NCI-H1105 (cell line): ENCODE measurements at places on chromosomes 4 and X.

- no peak for DNase-seq
These were observed 228.9 kb upstream of the TTC29 start for GRCh38 chr4:147174591-147174990.

DNA sequence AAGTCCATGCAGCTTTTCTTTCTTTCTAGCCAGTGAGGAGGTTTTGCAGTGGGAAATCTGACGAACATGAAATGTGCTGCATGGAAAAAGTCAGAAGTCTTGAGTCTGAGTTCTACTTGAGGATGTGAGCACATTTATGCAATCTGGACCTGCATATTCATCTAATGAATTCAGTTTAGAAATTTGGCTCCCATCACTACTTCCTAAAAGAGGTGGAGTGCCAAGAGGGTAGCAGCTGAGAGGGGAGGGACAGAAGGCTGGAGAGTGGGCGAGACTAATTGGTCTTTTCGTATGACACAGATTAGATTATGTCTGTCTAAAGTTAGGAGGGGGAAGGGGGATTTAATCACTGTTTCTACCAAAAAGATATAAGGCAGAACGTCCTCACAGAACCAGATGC is 535.9 kb downstream of the IQCM start:
- DNase-seq: no peak

DNA sequence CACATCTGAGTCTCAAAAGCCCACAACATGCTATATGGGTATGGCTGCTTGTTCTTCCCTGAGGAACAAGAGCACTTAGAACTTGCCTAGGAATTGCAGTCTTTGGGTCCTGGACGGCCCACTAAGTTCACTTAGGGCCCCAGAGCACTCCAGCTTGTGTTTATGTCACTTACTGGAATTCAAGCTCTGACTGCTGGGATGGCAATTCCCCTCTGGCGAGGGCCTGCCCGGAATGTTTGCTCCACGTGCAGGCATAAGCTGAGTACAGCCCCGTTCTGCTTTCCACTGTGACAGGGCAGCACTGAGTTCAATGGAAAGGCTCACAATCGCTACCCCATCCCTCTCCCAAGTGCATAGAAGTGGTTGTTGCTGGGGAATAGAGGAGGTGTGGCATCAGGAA is 25.9 kb upstream of the RASSF6 start:
- no peak for DNase-seq

- DNase-seq: no peak
These were observed 62.7 kb upstream of the CCDC160 start for GRCh38 chrX:134174273-134174660.

- DNase-seq: no peak
These were observed 10.6 kb downstream of the NYX start for GRCh38 chrX:41457613-41458192.

DNA sequence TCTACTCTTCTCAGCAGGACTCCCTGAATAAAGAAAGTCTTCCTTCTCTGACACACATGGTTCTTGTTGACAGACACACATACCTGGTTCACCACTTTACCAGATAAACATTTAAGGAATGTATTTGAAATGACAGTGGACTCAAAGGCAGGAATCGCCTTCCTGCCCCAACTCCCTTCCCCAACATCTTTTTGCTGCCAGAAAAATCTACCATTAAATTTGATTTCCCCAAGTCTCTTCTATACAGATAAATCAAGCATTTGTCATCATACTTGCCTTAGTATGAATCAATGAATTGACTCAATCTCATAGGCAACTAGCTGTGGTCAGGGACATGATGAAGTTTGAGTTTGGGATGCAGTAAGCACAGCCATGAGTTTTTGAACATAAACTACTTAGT is 23.3 kb upstream of the ANXA5 start:
- DNase-seq: no peak

DNA sequence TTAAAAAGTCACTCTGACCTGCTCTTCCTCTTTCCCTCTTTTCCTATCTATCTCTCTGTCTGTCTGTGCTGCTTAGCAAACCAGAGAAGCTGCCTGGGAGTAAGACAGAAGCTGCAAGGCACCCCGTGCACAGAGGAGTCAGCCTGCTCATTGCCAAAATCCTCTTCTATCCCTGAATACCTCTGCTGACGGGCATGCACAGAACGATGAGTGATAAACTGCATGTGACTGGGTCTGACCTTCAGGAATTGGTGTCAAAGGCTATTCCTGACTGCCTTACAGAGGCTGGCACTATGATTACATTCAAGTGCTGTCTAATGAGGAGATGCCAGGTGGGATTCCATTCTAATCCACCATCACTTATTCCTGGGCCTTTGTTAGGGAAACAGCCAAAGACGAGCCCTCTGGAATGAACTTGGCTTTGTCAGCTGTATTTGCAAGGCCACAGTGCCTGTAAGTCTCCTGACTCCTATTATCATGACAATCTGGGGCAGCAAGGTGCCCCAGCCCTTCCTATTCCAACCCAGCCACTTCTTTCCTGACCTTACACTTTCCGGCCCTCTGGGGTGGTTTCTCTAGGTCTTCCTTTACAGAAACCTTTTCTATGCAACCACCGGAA is 45.4 kb upstream of the CTAG2 start:
- no peak for DNase-seq

DNA sequence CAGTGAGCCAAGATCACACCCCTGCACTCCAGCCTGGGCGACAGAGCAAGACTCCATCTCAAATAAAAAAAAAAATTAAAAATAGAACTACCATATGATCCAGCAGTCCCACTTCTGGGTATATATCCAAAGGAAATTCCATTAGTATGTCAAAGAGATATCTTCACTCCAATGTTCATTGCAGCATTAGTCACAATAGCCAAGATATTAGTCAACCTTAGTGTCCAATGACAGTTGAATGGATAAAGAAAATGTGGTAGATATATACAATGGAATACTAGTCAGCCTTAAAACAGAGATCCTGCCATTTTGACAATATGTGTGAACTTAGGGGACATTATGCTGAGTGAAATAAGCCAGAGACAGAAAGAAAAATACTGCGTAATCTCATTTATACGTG is 49.4 kb downstream of the C4orf46 start:
- DNase-seq: no peak
